ENCODE measurements at places on chromosomes 7 and 10. TPM values are rescaled to one million over a fixed set of nuclear protein-coding genes. Genes with fewer than 3 reads are reported as not detected.

DNA sequence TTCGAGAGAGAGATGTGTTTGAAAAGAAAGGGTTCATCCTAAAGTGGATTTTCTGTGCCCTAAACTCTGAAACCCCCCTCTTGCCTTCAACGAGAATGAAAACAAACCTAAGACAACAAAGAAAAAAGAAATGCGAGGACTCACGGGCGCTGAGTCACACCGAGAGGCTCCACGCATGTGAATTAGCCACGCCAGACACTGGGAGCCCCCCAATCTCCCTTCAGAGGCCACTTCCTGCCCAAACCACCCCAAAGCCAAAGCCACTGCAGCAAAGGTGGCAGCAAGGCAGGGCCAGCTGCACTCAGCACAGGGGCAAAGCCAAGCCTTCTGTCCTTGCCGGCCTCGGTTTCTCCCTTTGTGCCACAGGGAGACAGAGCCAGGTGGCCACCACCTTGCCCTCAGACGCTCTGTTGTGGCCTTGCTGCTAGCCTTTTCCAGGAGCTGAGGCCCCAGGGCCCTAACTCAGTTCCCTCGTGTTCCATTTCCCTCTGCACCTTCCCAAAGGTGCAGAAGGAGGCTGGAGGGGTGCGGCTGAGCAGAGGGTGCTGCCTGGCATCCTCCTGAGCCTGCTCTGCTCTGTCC is 93.3 kb downstream of the FAM53B start:
- H3K4me1 ChIP-seq: peaks cover 53% of the 10 kb centered on the region
- H3K27me3 ChIP-seq: no peaks in the 10 kb centered on the region
- no peak overlapping the region for H3K4me3 ChIP-seq
- peaks cover 5% of the 10 kb centered on the region for H3K36me3 ChIP-seq

DNA sequence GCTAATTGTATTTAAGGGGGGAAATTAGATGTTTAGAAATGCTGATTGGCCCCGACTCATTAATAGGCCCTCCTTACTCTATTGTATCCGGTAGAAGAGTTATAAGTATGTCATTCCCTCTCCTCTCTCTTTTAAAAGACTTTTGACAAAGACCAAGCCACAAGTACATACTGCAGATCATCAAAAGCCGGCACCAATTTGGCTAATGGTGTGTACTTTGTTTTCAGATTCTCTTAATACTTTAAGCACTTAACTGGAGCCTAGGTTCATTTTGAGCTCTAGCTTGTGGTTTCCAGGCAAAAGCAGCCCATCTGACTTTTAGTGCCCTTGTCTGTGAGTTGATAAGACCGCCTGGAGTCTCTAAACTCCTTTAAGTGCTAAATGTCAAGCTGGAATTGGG is 210.0 kb upstream of the LYZL1 start:
- no peaks in the 10 kb centered on the region for H3K27me3 ChIP-seq
- no peak for DNase-seq
- no peaks in the 10 kb centered on the region for H3K4me1 ChIP-seq

- no peak overlapping the region for H3K4me3 ChIP-seq
- no peaks in the 10 kb centered on the region for H3K36me3 ChIP-seq
- DNase-seq: no peak
- H3K4me1 ChIP-seq: no peaks in the 10 kb centered on the region
- no peak overlapping the region for H3K27ac ChIP-seq
- H3K27me3 ChIP-seq: no peaks in the 10 kb centered on the region
These were observed 254.9 kb downstream of the CACNA2D1 start for GRCh38 chr7:82188636-82189035.

GRCh38 chr7:147062897-147063296 is 946.3 kb downstream of the CNTNAP2 start:
- DNase-seq: no peak
- H3K4me1 ChIP-seq: no peaks in the 10 kb centered on the region
- H3K36me3 ChIP-seq: no peaks in the 10 kb centered on the region
- H3K27me3 ChIP-seq: no peaks in the 10 kb centered on the region

GRCh38 chr10:48456361-48456804 is 148.5 kb downstream of the ARHGAP22 start:
- H3K27ac ChIP-seq: no peak overlapping the region
- H3K4me1 ChIP-seq: no peaks in the 10 kb centered on the region
- no peak for DNase-seq
- no peaks in the 10 kb centered on the region for H3K36me3 ChIP-seq
- no peaks in the 10 kb centered on the region for H3K27me3 ChIP-seq

GRCh38 chr10:132458071-132458585 is 61.1 kb downstream of the PWWP2B start:
- H3K36me3 ChIP-seq: no peaks in the 10 kb centered on the region
- DNase-seq: no peak
- no peaks in the 10 kb centered on the region for H3K4me1 ChIP-seq
- no peak overlapping the region for H3K4me3 ChIP-seq

DNA sequence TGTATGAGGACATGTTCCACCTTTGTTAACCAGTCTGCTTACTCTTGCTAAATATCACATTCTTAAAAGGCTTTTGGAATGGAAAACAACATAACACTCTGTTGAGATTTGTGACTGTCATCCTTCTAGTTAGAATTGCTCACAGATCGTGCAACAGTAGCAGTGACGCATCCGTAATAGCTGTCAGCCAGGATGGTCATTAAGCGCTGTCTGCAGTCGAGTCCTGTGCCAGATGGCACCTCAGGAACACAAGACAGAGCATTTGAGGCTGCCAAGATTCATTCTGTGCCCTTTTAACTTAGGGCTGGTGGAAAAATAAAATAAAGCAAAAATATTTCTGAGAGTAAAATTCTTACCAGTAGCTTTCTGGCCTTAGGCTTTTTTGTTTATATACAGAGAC is 348.6 kb downstream of the ANKRD7 start:
- H3K4me3 ChIP-seq: no peak overlapping the region
- H3K4me1 ChIP-seq: no peaks in the 10 kb centered on the region
- no peak for DNase-seq

- no peaks in the 10 kb centered on the region for H3K36me3 ChIP-seq
- DNase-seq: no peak
- H3K4me3 ChIP-seq: no peak overlapping the region
- H3K27me3 ChIP-seq: no peaks in the 10 kb centered on the region
These were observed 387.5 kb upstream of the LRRTM3 start for GRCh38 chr10:66538371-66538770.

GRCh38 chr7:99190359-99191009 is 17.4 kb downstream of the KPNA7 start:
- no peak overlapping the region for H3K4me3 ChIP-seq
- no peak overlapping the region for H3K27ac ChIP-seq
- no peaks in the 10 kb centered on the region for H3K36me3 ChIP-seq

- no peak overlapping the region for H3K4me3 ChIP-seq
- no peaks in the 10 kb centered on the region for H3K4me1 ChIP-seq
- DNase-seq: no peak
- H3K27ac ChIP-seq: no peak overlapping the region
These were observed 23.5 kb downstream of the WNT16 start for GRCh38 chr7:121352323-121352722.

- H3K36me3 ChIP-seq: no peaks in the 10 kb centered on the region
- no peaks in the 10 kb centered on the region for H3K4me1 ChIP-seq
These were observed 242.6 kb downstream of the TWIST1 start for GRCh38 chr7:18874880-18875279.

DNA sequence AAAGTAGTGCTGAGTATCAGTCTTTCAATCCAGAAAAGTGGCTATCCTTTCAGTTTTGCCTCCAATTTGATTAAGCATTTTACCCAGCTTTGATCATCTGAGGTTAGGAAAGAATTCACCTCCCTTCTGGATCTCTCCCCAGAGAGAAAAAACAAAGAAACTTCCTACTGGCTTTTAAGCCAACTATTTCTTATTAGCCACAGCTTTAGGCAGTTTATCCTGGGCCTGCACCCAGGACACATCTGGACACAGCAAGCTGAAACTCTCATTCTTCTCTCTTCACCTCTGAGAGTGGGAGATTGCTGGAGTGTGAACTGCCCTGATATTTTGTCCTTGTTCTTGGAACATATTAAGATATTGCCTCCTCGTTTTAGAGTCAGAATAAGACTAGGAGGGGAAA is 43.5 kb upstream of the LSM8 start:
- DNase-seq: no peak
- no peaks in the 10 kb centered on the region for H3K36me3 ChIP-seq
- H3K4me3 ChIP-seq: no peak overlapping the region
- H3K27me3 ChIP-seq: no peaks in the 10 kb centered on the region
- no peaks in the 10 kb centered on the region for H3K4me1 ChIP-seq

DNA sequence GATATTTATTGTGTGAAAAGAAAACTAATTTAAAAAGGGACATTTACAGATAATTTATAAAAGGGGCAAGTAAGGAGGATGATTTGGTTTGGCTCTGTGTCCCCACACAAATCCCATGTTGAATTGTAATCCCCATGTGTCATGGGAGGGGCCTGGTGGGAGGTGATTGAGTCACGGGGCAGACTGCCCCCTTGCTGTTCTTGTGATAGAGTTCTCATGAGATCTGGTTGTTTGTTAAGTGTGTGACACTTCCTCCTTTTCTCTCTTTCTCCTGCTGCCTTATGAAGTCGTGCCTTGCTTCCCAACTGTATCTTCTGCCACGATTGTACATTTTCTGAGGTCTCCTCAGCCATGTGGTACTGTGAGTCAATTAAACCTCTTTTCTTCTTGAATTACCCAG is 171.0 kb upstream of the SEMA3E start:
- no peak overlapping the region for H3K27ac ChIP-seq
- H3K36me3 ChIP-seq: no peaks in the 10 kb centered on the region
- H3K27me3 ChIP-seq: no peaks in the 10 kb centered on the region
- no peaks in the 10 kb centered on the region for H3K4me1 ChIP-seq

GRCh38 chr10:127368929-127369328 is 172.5 kb upstream of the INSYN2A start:
- DNase-seq: no peak
- no peaks in the 10 kb centered on the region for H3K27me3 ChIP-seq
- no peaks in the 10 kb centered on the region for H3K36me3 ChIP-seq
- no peak overlapping the region for H3K4me3 ChIP-seq
- H3K4me1 ChIP-seq: no peaks in the 10 kb centered on the region

DNA sequence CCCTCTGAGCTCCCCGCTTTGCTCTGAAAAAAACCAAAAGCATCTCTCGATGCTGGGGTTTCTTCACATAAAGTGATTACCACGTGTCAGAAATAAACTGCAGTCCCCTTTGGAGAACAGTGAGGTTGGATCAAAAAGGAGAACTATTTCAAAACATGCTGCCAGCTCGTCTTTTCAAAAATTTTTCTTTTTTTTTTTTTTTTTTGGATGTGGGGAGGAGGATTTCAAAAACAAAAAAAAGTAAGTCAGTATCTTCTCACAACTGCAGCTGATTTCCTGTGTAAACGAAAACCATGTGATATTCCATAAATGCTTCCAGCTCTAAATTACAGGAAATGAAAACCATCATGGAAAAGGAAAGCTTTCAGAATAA is 155.0 kb upstream of the LYZL2 start:
- peak overlapping the region; percentile 86 for H3K4me3 ChIP-seq
- H3K27ac ChIP-seq: no peak overlapping the region
- peaks cover 15% of the 10 kb centered on the region for H3K4me1 ChIP-seq

DNA sequence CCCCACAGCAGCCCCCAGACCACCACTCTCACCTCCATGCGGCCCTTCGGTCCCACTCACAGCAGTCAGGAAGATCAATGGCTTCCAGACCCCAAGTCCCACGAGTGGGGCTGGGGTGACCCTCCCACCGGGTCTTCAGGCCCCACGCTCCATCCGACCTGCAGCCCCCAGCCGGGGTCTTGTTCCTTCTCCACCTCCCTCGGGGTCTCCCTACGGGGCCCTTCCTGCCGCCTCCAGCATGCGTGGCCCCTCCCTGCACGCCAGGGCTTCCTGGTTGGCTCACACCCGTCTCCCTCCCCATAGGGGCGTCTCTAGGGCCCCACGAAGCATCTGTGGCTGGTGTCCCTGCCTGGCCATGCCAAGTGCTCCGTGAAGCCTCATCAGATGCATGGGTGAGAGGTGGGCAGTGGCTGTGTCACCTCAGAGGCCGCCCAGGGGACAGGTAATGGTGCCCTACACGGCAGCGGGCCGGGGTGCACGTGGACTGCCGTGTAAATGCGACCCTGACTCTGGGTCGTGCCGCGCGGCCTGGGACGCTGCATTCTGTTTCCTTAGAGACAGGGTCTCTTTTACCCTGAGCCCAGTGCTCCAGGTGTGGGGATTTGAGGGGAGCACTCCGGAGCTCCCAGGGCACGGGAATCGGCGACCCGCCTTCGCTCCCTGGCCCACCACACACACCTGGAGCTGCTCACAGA is 19.9 kb downstream of the ADAP1 start:
- peaks cover 21% of the 10 kb centered on the region for H3K4me1 ChIP-seq
- H3K27me3 ChIP-seq: no peaks in the 10 kb centered on the region
- no peak overlapping the region for H3K4me3 ChIP-seq

- no peaks in the 10 kb centered on the region for H3K27me3 ChIP-seq
- H3K27ac ChIP-seq: no peak overlapping the region
- no peaks in the 10 kb centered on the region for H3K36me3 ChIP-seq
- H3K4me3 ChIP-seq: no peak overlapping the region
These were observed 56.2 kb upstream of the IGFBP3 start for GRCh38 chr7:45977256-45977780.

GRCh38 chr10:45640941-45641340 is 31.6 kb downstream of the ZFAND4 start:
- H3K27ac ChIP-seq: no peak overlapping the region
- H3K36me3 ChIP-seq: no peaks in the 10 kb centered on the region
- H3K4me3 ChIP-seq: no peak overlapping the region
- DNase-seq: no peak
- H3K27me3 ChIP-seq: no peaks in the 10 kb centered on the region

- no peaks in the 10 kb centered on the region for H3K36me3 ChIP-seq
- no peak for DNase-seq
- no peaks in the 10 kb centered on the region for H3K27me3 ChIP-seq
- H3K4me1 ChIP-seq: no peaks in the 10 kb centered on the region
- H3K27ac ChIP-seq: no peak overlapping the region
These were observed 21.5 kb upstream of the COMMD3 start for GRCh38 chr10:22294694-22295093.

DNA sequence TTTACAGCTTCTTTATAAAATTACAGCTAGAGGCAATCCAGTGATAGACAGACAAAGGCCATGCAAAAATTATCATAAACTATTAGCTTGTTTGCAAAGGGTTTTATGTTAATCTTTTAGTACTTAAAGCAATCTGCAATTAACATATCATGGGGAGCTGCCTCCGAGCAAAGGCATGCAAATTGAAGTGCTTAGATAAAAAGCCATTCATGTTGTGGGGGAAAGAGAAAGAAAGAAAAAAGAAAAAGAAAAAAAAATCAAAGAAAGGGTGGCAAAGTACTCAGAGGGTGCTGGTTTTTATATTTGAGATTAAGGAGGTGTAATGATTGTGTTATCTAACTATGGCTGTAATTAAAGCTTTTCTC is 799.5 kb downstream of the LRMDA start:
- DNase-seq: no peak
- H3K36me3 ChIP-seq: no peaks in the 10 kb centered on the region

- no peak overlapping the region for H3K27ac ChIP-seq
- no peaks in the 10 kb centered on the region for H3K27me3 ChIP-seq
- no peaks in the 10 kb centered on the region for H3K36me3 ChIP-seq
- no peak overlapping the region for H3K4me3 ChIP-seq
- H3K4me1 ChIP-seq: no peaks in the 10 kb centered on the region
- no peak for DNase-seq
These were observed 92.1 kb downstream of the CCDC71L start for GRCh38 chr7:106568680-106569499.

The SRRM3 gene
- 0.15 TPM for total RNA-seq

The CRYGN gene
- total RNA-seq: not detected

The RARRES2 gene
- total RNA-seq: 2.2 TPM

The ZNF107 gene
- total RNA-seq: 10.8 TPM

The STEAP4 gene
- total RNA-seq: 0.13 TPM

The CABCOCO1 gene
- total RNA-seq: not detected

The MUC3A gene
- total RNA-seq: 0.10 TPM

The LRMDA gene
- not detected for total RNA-seq
